Coronary artery (tissue), 2 donors: ENCODE measurements at places on chromosomes 3 and 15.
A peak's percentile ranks its signal among the peaks of the same experiment; 100 is the strongest.

DNA sequence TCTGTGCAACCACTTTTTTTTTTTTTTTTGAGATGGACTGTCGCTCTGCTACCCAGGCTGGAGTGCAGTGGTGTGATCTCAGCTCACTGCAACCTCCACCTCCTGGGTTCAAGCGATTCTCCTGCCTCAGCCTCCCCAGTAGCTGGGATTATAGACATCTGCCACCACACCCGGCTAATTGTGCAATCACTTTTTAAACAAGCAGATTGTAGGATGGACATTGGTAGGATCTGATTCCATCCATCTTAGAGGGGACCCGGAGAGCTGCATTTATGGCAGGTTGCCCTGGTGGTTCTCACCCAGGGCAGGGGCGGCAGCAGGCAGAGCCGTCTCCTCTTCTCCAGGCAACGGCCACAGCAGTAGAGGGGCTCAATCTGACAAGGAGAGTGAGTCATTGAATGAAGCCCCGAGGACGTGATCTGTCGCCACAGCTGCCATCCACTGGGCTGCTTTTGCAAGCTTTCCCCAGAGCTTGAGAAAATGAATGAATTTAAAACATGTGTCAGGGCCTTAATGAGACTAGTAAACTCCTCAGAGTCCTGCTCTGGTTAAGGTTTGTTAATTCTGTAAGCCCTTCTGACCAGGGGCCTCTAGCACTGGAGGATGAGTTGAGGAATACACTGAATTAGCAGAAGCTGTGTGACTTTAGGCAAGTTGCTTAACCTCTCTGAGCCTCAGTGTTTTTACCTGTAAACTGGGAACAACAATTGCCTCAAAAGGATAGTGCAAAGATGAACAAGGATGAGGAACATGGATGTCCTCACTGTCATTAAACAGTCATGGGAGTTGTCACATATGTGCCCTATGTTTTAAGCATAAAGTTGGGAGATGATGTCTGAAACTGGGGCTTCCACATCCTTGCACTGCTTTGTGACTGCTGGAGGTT lies 129.1 kb downstream of the ASB7 start:
- no peak for DNase-seq

GRCh38 chr15:29511663-29512062 lies 242.0 kb upstream of the NSMCE3 start:
- DNase-seq = no peak

GRCh38 chr3:177069514-177070329 lies 127.6 kb downstream of the TBL1XR1 start:
- DNase-seq = no peak

DNA sequence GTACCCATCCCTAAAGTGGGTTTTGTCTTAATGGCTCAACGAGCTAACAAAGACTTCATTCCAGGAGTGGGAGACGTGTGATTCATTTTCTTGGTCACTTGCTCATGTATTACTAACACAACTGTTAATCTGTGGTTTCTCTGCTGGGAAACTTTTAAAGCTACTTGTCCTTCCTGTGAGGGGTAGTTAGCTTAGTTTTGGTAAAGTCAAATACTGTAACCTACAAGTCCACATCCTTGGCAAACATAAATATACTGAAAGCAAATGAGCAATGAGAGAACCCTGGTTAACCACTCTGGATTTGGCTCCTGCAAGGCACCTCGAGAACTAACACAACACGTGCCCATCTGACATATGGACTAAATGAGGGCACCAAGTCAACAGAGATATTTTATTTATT lies 19.9 kb downstream of the NOX5 start:
- no peak for DNase-seq

- DNase-seq = no peak
These were observed 101.9 kb downstream of the SEMA6D start for GRCh38 chr15:47819158-47819557.

DNA sequence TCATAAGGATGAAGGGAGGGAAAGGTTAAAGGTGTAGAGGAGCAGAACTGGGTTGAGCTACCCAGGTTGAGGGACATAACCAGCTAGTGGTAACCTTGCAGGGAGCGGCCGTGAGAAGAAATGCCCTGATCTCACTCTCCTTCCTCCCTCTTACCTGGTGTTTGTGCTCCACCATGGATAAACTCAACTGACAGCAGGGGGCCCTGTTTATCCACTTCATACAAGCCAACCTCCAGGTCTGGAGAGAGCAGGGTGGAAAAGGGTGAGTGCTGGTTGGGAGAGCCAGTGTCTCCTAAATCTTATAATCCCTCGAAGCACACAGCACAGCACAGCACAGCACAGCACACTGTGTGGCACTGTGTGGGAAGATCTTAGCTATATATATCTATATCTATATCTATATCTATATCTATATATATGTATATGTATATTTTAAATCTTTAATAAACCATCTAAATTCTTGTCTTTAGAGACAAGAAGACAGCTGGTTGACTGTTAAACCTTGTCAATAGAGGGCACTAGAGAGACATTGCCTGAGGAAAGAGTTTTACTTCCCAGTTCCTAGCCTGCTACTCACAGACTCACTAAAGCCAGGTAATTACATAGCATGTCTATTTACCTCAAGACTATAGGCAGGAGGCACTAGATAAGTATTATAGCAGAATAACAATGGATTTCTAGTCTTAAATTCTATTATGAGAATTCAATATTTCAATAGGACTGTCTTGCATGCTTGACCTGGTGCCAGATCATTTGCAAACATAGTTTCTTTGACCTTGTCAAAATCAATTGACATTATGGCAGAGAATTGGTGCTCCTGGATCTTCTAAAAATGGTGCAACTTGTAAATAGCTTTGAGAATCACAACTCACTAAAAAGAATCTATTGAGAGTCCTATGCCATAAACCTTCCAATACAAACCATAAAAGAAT lies 21.7 kb upstream of the FMN1 start:
- no peak for DNase-seq

GRCh38 chr3:52123106-52123725 lies 31.0 kb downstream of the POC1A start:
- peak; percentile 86 for DNase-seq

- peak; percentile 74 for DNase-seq
These were observed 27.9 kb downstream of the EHD4 start for GRCh38 chr15:41944313-41944940.

- DNase-seq = no peak
These were observed 78.1 kb downstream of the PDE8A start for GRCh38 chr15:85059734-85060133.

DNA sequence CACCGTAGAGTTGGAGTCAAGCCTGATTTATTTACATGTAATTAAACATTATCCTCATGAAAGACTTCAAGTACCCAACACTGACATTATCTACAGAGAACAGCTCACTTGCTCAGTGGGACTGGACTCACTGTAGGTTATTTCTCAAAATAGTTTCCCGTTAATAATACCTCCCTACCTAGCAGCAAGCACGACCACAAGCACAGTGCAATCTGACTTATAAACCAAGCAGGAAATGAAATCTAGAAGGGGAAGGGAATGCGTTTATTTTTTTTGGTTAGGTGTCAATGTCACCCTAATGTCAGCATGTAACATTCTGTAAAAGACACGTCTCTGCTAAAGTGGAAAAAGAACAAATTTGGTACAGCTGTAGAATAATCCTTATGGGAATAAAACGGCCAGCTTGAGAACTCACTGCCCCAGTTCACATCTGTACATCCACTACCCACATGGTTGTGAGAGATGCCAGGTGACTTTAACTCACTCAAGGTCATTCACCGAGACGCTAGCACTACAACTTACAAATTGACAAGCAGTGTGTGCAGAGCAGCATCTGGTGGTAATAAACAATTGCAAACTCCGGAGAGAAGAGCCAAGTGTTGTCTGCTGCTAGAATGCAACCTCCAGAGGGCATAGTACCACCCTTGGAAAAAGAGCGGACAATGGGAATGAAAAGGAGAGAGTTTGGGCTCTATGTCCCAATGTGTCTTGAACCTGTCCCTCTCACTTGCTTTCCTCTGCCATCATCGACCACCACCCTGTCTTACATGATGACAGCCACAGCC lies 242.5 kb downstream of the CADPS start:
- DNase-seq = no peak

DNA sequence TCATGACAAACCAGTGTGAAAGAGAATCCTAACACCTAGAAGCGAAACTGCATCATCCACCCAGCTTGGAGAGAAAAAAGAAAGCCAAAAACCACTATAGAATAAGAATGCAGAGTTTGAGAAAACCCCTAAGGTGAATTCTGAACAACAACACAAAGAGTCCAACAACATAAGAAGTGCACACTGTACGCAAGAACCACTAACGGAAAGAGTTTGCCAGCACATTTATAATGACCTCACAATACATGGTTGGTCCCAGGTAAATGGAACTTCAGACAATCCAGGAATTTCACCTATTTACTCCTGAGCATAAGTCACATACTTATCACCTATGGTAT lies 128.3 kb upstream of the BHLHE40 start:
- no peak for DNase-seq

- DNase-seq = no peak
These were observed 131.4 kb downstream of the IQCH start for GRCh38 chr15:67385971-67386370.

DNA sequence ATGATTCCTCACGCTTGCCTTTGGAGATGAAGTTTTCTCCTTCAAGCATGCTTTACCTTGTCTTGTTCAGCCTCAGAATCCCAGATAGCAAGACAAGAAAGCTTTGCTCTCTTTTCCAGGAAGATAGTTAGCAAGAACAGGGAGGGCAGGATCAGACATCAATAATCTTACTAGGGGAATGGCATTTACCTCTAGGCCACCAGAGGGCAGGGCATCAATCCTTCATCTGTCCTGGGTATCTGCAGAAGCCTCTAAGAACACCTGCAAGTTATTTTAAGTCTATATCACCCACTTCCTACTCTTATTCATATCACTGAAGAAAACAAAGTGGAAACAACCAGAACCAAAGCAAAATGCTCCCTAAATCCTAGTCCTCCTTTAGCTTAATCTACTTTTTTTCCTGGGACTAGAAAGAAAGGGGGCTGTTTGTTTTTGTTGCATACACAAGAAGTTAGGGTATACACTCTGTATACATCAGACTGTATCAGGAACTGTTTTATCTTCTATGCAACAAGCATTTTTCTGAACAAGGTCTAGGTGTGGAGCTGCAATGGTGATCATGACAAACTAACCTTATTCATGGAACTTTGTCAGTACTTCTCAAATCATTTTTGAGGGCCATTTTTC lies 862.5 kb downstream of the CADM2 start:
- no peak for DNase-seq
